SK-N-DZ (cell line): ENCODE measurements at places on chromosomes 7 and 10.

DNA sequence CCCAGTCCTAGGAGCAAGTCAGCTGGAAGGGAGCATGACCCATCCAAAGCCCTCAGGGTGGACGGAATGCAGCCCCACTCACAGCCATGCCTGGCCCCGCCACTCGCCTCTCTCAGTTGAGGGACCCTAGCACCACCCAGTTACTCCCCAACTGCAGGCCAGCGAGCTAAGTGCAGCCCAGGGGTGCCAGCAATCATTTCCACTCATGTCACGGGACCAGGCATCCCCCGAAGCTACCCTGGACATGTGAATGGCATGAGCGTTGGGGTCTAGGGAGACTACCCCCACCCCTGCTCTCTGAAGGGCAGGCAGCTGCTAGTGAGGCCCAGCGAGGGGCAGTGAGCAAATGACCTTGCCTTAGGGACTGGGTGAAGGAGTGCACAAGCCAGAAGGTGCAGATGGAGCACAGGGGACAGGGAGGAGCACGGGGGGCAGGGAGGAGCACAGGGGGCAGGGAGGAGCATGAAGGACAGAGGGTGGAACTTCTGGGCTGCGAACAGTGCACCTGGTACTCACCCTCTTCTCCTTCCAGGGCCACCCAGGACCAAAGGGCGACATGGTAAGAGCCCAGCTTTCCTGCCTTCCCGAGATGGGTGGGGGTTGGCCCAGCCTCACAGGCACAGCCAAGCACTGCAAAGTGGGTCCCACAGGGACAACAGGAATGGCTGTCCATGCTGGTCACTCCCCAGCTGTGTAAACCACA, 87.3 kb downstream of the COL13A1 start:
- no peak for DNase-seq

DNA sequence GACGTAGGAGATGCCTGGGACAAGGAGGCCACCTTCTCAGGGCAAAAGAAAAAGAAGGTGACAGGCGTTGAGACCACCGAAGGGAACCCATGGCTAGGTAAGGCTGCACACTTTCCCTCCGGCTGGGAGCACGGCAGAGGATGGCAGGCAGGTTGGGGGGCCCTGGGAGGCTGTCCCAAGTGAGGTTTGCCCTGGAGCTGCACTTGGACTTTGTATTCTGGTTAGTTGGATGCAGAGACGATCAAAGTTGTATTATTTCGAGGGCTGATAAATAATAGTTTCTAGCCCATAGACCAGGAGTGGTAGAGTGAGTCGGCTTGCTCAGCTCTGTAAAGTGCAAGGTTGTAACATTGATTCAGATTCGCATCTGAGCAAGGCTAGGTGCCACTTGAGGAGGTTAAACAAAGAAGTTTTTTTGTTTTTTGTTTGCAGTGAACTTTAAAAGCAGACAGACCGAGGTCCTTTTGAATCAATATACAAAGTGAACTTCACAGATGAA, 608 bp downstream of the ENTPD7 start:
- no peak for DNase-seq

GRCh38 chr7:2681929-2682799, 5.8 kb upstream of the AMZ1 start:
- no peak for DNase-seq

- no peak for DNase-seq
These were observed 306.7 kb upstream of the MBL2 start for GRCh38 chr10:53079283-53079682.

DNA sequence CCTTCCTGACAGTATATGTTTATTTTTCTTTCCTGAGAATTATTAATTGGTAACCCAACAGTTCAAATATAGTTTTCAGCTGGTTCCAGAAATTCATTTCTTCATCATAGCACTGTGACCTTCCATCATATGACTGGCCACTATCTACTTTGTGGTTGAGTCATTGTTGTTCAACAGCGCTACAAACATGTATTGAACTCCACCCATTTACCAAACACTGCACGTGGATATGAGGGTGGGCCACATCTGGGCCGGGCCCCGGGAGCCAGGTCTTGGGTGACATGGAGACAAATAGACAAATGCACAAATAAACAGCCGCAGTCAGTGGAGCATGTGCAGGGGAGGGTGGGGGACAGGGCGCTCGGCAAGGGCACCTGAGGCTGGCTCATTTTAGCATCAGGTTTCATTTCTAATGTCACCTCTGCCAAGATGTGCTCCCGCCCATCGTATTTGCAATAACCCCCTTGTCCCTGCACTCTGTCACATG, 24.0 kb upstream of the EEPD1 start:
- DNase-seq: no peak

GRCh38 chr10:98608411-98608810, 161.7 kb upstream of the HPS1 start:
- DNase-seq: no peak
